ENCODE measurements at places on chromosomes 3 and 15. TPM values are rescaled to one million over a fixed set of nuclear protein-coding genes. Genes with fewer than 3 reads are reported as not detected.

Gene TERC
- total RNA-seq, result 254 TPM

Gene CHRNA5
- total RNA-seq, result 1.5 TPM

Gene TGM4
- total RNA-seq, result not detected

Gene CSTA
- total RNA-seq, result 2.6 TPM

Gene ERC2
- total RNA-seq, result 0.44 TPM

Gene MORC1
- not detected for total RNA-seq

Gene SERINC4
- not detected for total RNA-seq

Gene DISP2
- 2.2 TPM for total RNA-seq

Gene VGLL4
- total RNA-seq, result 52.6 TPM

Gene CPLX3
- total RNA-seq, result not detected

Gene MESP2
- total RNA-seq, result 0.58 TPM

Gene RHCG
- not detected for total RNA-seq

Gene GABRB3
- 1.8 TPM for total RNA-seq

Gene DAPK2
- 1.7 TPM for total RNA-seq

Gene PAQR9
- total RNA-seq, result 0.17 TPM

Gene NRROS
- total RNA-seq, result 0.58 TPM

Gene STAB1
- 1.6 TPM for total RNA-seq

Gene CYP8B1
- not detected for total RNA-seq

Gene CTXN2
- total RNA-seq, result not detected

Gene AMIGO3
- 0.29 TPM for total RNA-seq

Gene NOX5
- 0.83 TPM for total RNA-seq

Gene STARD5
- 30.9 TPM for total RNA-seq

Gene CRYGS
- 2.0 TPM for total RNA-seq

Gene ITIH3
- not detected for total RNA-seq

Gene DGKG
- total RNA-seq, result 0.87 TPM

Gene PRTG
- total RNA-seq, result 1.7 TPM

Gene RASL12
- total RNA-seq, result 108 TPM

Gene MYD88
- total RNA-seq, result 14.9 TPM

Gene PLIN1
- total RNA-seq, result 0.50 TPM

Gene GNAT1
- not detected for total RNA-seq

Gene RAD54L2
- 20.0 TPM for total RNA-seq

Gene CCDC174
- total RNA-seq, result 14.0 TPM

Gene EXD1
- total RNA-seq, result not detected

Gene DZIP1L
- total RNA-seq, result 34.2 TPM

Gene MAGEL2
- total RNA-seq, result 0.50 TPM

Gene OXSR1
- 34.3 TPM for total RNA-seq

Gene GOLGA8R
- 3.9 TPM for total RNA-seq

Data from smooth muscle cell of trachea (primary cell).